Immature natural killer cell (primary cell): ENCODE measurements at places on chromosomes 16 and 17. TPM values are rescaled to one million over a fixed set of nuclear protein-coding genes. Genes with fewer than 3 reads are reported as not detected.

GRCh38 chr17:561116-561515 lies 153.5 kb downstream of the VPS53 start:
- no peak for DNase-seq

DNA sequence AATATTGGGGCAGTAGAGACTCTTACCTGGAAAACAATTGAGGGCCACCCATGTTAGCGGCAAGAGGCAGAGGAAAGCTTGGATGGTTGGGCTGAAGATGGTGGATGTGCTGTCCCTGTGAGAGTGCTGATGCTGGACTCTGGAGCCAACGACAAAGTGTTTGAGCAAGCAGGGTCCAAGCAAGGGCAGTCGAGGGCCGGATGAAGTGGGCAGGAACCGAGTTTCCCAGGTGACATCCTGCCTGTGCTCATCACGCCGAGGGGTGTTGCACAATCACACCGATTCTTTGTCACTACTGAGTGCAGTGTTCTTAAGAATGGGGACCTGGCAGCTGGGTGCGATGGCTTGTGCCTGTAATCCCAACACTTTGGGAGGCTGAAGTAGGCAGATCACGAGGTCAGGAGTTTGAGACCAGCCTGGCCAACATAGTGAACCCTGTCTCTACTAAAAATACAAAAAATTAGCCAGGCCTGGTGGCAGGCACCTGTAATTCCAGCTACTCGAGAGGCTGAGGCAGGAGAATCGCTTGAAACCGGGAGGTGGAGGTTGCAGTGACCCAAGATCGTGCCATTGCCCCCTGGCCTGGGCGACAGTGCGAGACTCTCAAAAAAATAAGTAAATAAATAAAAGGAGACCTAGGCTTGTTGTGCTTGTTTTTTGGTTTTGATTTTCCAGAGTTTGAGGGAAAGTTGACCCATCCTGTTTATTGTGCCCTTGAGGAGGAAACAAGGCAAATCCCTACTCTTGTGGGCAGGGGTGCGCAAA lies 6.1 kb downstream of the PYCARD start:
- DNase-seq: no peak

DNA sequence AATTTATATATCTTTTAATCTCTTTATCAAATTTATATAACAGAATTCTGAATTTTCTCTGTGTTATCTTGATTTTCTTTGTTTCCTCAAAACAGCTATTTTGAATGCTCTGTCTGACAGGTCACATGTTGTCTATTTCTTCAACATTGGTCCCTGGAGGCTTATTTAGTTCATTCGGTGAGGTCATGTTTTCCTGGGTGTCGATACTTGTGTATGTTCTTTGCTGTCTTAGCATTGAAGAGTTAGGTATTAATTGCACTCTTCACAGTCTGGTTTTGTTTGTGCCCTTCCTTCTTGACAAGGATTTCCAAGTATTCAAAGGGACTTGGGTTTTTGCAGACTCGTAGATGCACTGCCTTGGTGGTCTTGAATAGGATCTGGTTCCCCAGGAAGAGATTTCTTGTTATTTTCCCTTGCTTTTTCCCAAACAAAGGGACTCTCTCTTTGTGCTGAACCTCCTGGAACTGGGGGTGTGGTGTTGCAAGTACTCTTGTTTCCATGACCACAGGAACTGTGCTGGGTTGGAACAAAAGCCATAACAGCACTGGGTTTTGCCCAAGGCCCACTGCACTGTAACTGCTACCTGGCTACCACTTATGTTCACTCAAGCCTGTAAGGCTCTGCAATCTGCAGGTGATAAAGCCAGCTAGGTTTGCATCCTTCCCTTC lies 1483.0 kb downstream of the CDH8 start:
- no peak for DNase-seq

- DNase-seq: no peak
Measured at GRCh38 chr17:31748881-31749280, 110.2 kb downstream of the COPRS start.

- DNase-seq: no peak
Measured at GRCh38 chr16:2335286-2335895, 5.1 kb downstream of the ABCA3 start.

DNA sequence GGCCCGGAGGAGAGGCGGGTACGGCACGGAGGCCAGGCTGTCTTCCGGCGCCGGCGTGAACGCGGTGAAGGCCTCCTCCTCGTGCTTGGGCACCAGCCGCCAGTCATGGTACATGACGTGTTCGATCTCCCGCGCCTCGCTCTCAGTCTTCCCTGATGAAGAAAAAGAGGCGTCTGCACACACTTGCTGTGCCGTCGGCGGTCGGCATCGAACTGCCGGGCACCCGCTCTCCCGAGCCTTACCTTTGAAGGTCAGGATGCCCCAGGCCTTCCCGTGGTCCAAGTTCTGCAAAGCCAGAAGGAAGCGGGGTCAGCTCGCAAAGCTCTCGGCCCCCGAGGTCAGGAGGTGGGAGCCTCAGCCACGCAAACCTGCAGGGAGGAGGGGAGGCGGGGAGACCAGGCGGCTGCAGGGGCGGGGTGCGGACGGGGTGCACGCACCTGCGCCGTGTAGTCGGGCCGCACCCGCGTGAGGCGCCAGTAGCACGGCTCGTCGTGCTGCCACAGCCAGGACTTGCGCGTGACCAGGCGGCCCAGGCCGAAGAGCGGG lies at the start of gene EME2:
EME2 (plus strand) TSS at position 449 of the 546 bp plus-strand sequence. CDS start 418 bp downstream, outside the sequence.
- no peak for DNase-seq

GRCh38 chr17:81583589-81584342 lies 31.6 kb upstream of the FAAP100 start:
- DNase-seq: no peak

- no peak for DNase-seq
Measured at GRCh38 chr17:43759836-43760235, 1.2 kb upstream of the SOST start.

DNA sequence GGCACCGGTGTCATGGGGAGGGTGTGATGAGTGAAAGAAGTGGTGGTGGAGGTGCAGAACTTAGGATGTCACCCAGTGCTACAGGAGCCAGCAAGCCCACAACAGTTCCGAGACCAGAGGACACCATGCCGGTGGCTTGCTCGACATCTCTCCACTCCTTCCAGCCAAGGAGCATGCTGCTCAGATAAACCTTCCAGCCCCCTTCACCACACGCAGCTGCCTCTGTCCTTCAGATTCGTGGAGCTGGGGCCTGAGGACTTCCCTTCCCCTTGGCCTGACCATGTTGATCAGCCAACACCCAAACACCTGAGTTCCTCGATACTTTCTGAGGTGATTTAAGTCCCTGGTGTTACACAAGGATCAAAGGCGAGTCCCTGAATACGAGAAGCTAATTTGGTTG lies 188.8 kb upstream of the FOXF1 start:
- no peak for DNase-seq

DNA sequence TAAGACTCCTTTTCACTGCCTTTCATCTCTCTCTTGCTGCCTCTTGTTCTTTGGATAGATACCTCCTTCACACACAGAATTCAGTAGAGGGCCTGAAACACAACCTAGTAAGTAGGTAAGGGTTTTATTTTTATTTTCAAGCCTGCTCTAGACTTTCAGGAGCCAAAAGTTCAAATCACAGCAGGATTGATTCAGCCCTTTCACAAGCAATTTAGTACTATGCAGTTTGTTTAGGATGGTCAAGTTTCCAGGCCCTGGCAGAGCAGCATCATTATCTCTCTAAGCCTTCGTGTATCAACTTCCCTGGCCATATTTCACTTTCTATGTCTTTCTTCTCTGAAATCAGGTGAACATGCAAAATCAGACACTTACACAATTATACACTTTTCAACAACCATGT lies 148.8 kb upstream of the CORO6 start:
- DNase-seq: no peak

DNA sequence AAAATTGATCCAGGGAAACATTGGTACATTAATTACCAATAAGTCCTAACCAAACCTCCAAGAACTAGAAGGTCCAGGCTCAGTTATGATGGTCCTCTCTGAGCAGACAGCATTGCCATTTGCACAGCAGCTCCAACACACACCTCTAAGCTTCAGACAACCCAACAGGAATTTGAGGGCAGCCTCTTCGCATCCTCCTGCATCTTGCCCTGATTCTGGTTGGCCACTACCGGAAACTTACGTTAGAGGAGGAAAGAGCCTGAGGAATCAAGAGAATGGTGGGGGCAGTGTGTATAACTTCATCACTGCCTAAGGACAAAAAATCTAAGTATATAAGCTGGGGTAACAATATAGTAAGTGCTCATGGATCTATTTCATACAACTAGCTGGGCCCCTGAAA lies 15.7 kb downstream of the FAM117A start:
- DNase-seq: peak; percentile 30

- no peak for DNase-seq
Measured at GRCh38 chr16:77794586-77794985, 6.2 kb downstream of the VAT1L start.

DNA sequence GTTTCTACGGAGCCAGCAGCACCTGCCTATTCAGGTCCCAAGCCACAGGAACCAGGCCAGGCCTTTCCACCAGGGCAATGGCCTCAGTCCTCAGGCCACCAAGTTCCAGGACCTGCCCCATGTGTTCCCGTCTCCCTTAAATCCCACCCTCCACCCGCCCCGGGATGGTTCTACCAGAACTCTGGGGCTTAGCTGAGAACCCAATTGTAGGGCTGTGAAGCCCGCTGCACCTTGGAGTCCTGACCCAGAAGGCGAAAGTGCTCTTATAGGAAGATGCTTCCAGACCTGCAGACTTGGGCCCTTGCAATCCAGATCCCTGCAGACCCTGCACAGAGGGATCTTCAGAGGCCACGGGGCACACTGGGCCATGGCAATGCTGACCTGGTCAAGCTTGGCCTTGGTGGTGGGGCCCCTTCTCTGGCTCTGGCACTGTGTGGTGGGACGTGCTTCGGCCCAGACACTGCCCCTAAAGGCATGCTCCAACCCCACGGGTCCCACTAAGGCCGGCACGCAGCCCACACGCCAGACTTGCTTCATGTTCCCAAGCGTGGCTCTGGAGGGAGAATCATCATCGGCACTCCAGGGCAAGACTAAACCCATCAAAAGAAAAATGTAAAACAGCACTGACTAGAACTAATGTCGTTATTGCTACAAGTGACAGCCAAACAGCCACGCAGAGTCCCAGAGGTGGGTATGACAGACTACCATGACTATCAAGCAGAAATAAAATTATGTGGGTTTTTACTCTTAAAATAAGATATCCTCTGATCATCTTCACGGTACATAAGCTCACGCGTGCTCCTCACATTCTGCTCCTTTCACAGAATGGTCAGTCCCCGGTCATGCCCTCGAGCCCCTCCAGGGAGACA lies 41.3 kb upstream of the ATP2A3 start:
- DNase-seq: no peak

GRCh38 chr17:69732272-69732918 lies 317.9 kb downstream of the MAP2K6 start:
- DNase-seq: no peak

DNA sequence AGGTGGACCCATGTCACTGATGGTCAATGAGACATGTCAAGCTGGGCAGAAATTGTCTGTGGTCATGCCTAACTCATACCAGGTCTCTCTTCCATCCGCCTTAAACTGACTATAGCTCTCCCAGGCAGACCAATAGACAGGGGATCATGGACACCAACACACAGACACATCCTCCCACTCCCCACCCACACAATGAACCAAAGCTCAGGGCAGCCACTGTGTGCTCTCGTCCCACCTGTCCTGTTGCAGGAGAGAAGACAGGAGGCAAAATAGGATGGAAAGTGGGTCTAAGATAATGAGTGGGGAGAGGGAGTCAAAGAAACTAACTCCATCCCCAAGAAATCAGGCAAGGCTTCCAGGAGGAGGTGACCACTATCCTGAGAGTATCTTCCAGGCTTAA lies 3.2 kb downstream of the PYY start:
- DNase-seq: no peak

- no peak for DNase-seq
Measured at GRCh38 chr17:64787255-64787920, 125.3 kb upstream of the SMURF2 start.

GRCh38 chr17:44940317-44940716 lies 7.3 kb downstream of the KIF18B start:
- no peak for DNase-seq

DNA sequence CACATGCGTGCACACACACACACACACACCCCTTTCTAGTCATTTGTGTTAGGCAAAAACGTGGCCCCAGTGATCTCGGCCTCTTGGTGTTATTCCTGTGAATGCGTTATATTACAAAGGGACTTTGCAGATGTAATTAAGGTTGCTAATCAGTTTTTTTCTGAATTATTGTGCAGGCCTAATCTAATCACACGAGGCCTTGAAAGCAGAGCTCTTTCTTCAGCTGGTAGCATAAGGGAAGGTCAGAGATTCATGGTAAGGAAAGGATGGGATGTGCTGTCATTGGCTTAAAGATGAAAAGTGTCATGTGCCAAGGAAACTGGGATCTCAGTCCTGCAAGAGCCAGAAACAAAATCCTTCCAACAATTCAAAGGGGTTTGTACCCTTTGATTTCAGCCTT lies 113.4 kb upstream of the ELAC2 start:
- DNase-seq: no peak

- DNase-seq: no peak
Measured at GRCh38 chr16:31331807-31332301, 23.1 kb upstream of the ITGAX start.

- DNase-seq: no peak
Measured at GRCh38 chr16:72442385-72443158, 270.6 kb upstream of the PMFBP1 start.

GRCh38 chr16:17476414-17477259 lies 5.9 kb upstream of the XYLT1 start:
- DNase-seq: peak; percentile 21

DNA sequence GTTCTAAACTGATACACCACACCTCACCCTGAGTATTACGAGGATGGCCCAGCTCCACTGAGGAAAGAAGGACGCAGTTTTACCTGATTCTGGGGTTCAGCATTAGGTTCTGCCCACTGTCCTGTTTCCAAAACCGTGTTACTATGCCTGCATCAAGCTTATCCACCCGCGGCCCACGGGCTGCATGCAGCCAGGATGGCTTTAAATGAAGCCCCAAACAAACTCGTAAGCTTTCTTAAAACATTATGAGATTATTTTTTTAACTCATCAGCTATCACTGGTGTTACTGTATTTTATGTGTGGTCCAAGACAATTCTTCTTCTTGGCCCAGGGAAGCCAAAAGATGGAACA lies 4.0 kb upstream of the CD300LG start:
- DNase-seq: no peak

- DNase-seq: no peak
Measured at GRCh38 chr17:37502009-37502936, 12.6 kb downstream of the DUSP14 start.

Gene ZSCAN10
- 0.13 TPM for polyA plus RNA-seq

Gene DYNLRB2
- not detected for polyA plus RNA-seq

Gene TOX3
- not detected for polyA plus RNA-seq

Gene SHISA9
- polyA plus RNA-seq: not detected

Gene LRRC37A2
- 3.6 TPM for polyA plus RNA-seq

Gene TK1
- 19.7 TPM for polyA plus RNA-seq

Gene NPW
- not detected for polyA plus RNA-seq

Gene CORO1A
- 1,713 TPM for polyA plus RNA-seq

Gene CCL7
- polyA plus RNA-seq: not detected

Gene PLXDC1
- 9.7 TPM for polyA plus RNA-seq

Gene OR3A3
- polyA plus RNA-seq: not detected
